AG09319 (cell line): ENCODE measurements at places on chromosomes 1 and 21.

- no peak for DNase-seq
These were observed 24.1 kb downstream of the EIF4G3 start for GRCh38 chr1:21152423-21153100.

DNA sequence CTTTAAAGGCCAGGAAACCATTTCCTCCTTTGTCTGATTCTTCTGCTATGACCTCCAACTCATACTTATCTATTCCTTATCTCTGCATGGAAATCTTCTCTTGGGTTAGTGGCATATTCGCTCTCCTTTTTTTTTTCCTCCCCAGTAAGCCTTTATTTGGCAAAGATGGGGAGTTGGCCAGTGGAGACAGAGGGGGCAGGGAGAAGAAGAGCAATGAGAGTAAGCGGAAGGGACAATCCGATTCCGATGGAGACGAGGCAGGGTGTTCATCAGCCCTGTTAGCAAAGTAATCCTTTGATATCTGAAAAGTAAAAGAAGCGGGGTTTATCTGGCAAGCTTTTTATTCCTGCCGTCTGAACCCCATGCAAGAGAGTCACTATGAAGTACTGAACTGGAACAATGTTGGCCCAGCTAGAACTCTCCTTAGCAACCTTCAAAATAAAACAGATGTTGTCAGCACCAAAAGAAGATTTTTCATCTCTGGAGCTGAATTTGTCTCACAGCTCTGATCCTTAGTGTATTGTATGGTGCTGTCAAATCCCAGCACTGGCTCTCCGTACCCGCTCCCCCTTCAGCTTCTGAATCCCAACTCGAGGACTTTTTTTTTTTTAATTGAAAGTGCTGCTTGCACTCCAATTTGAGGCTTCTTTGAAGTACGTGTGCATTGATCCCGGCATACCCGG is 40.9 kb downstream of the PTGFRN start:
- DNase-seq = no peak

- no peak for DNase-seq
These were observed 27.7 kb upstream of the LY9 start for GRCh38 chr1:160768295-160768657.

DNA sequence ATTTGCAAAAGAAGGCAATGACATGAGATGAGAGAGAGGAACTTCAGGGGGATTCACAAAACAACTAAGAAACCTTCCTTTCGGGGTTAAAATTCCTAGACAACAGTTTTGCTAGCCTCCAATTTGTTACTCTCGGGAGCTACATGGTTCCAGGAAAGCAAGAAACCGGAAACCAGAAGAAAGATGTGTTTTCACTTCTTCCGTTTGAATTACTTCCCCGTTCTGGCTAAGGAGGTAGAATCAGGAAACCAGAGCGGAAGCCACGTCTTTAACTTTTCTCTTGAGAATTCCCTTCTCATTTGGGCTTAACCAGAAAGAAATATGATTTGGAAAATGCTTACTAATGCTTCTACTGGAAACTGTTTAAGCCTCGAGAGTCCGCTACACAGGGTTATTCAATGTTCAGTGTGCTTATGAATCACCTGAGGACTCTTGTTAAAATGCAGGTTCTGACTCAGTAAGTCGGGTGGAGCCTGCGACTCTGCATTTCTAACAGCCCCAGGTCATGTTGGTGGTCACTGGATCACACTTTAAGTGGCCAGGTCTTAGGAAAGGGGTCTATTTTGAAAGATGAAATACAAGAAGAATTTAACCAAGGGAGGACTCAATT is 43.5 kb upstream of the MCOLN3 start:
- DNase-seq = no peak
